ENCODE measurements at places on chromosomes 2 and 18.

GRCh38 chr2:216617159-216617815 is 15.9 kb upstream of the IGFBP2 start:
- DNase-seq = no peak

DNA sequence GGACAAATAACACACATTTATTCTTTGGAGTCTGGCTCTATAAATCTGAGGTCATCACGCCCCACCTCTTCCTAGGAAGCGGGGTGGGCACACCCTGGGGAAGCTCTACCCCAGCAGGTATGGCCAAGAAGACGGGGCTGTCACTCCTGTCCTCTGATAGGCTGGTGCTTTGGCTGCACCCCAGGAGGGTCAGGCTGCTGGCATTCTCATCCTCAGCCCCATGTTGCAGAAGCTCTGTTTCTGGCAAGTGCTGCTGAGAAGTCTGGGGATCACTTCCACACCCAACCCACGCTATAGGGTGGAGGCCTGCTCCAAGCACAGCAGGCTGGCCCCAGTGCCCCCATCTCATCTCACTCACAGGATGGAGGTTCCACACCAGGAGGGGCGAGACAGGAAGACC is 17.6 kb downstream of the ARHGEF4 start:
- no peak for DNase-seq

GRCh38 chr18:484749-485464 is 15.6 kb downstream of the COLEC12 start:
- no peak for DNase-seq

- DNase-seq = no peak
Measured at GRCh38 chr2:229003256-229003655, 267.8 kb downstream of the PID1 start.

DNA sequence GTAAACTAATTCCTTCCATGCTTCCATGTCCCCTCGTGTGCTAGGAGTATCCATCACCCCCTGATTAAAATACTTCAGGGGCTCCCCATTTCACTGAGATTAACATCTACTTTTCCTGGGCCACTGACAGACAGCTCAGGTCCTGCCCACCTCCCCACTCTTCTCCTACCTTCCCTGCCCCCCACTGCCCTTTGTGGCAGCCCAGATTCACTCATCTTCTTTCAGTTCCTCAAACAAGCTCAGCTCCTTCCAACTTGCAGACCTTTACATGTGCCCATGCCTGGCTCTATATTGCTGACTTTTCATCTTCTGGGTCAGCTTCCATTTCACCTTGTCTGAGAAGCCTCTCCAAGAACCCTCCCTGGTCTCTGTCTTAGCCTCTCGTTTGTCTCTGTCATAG is 12.0 kb downstream of the RUFY4 start:
- no peak for DNase-seq

GRCh38 chr2:43276266-43276941 is 50.0 kb upstream of the ZFP36L2 start:
- no peak for DNase-seq

DNA sequence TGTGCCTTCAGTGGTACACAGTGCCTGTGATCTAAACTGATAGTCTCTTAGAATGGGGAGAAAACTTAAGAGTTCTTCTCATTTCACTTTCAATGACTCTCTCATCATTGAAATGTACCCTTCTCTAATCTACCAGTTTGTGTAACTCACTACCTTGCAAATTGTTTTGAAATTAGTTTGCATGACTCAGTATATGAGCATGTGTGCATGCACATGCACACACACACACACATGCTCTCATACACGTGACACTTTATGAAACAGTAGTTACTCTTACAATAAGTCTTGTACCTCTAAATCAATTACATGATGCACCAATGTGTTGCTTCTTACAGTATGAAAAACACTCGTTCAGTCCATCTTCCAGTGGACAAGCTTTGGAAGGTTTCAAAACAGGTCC is 10.6 kb downstream of the LYPD6B start:
- no peak for DNase-seq

DNA sequence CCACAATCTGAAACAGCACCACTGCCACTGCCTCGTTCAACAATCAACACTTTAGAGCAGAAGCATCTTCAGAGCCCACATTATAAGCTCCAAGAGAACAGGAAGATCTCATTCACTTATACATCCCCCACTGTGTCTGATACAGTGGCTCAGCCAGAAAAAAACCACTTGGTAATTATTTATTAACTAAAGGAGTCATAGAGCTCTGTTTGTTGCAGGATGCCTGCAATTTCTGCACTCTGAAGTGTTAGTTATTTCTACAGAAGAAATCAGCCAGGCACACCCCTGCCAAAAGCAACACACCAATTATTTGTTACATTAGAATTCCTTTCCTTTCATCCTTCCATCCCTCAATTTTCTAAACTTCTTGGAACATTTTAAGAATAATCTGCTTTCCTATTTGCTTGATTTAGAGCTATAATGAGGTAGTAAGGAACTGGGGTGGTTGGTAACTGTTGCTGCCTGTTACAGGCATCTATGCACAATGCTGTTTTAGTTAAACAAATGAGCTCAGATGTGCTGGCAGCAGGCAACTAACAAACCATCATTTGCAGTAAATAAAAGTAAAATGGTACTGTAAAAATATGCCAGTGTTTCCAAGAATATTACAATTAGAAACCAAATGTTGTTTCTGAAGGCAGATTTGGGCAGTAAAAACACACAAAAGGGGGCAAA is 59.9 kb downstream of the DYM start:
- DNase-seq = no peak

GRCh38 chr2:220162320-220162719 is 534.9 kb downstream of the SLC4A3 start:
- no peak for DNase-seq

GRCh38 chr2:40579247-40579646 is 127.4 kb upstream of the SLC8A1 start:
- no peak for DNase-seq
